ENCODE measurements at places on chromosomes 3 and 15. TPM values are rescaled to one million over a fixed set of nuclear protein-coding genes. Genes with fewer than 3 reads are reported as not detected.

Gene ST8SIA2
- total RNA-seq = not detected

Gene SEMA3B
- total RNA-seq = 1.1 TPM

Gene IL1RAP
- total RNA-seq = 6.0 TPM

Gene TLE3
- 44.6 TPM for total RNA-seq

Gene CD200R1
- not detected for total RNA-seq

Gene ZNF774
- 0.98 TPM for total RNA-seq

Gene ADPRH
- total RNA-seq = 9.2 TPM

Gene WHAMM
- total RNA-seq = 6.5 TPM

Gene GABRG3
- total RNA-seq = not detected

Gene TEX264
- total RNA-seq = 33.3 TPM

Gene HIGD2B
- total RNA-seq = not detected

Gene TMEM108
- 0.10 TPM for total RNA-seq

Gene SOX14
- total RNA-seq = not detected

Gene ATP8B4
- total RNA-seq = 0.29 TPM

Gene RTP4
- 2.0 TPM for total RNA-seq
